ENCODE measurements at places on chromosomes 12 and 14.

DNA sequence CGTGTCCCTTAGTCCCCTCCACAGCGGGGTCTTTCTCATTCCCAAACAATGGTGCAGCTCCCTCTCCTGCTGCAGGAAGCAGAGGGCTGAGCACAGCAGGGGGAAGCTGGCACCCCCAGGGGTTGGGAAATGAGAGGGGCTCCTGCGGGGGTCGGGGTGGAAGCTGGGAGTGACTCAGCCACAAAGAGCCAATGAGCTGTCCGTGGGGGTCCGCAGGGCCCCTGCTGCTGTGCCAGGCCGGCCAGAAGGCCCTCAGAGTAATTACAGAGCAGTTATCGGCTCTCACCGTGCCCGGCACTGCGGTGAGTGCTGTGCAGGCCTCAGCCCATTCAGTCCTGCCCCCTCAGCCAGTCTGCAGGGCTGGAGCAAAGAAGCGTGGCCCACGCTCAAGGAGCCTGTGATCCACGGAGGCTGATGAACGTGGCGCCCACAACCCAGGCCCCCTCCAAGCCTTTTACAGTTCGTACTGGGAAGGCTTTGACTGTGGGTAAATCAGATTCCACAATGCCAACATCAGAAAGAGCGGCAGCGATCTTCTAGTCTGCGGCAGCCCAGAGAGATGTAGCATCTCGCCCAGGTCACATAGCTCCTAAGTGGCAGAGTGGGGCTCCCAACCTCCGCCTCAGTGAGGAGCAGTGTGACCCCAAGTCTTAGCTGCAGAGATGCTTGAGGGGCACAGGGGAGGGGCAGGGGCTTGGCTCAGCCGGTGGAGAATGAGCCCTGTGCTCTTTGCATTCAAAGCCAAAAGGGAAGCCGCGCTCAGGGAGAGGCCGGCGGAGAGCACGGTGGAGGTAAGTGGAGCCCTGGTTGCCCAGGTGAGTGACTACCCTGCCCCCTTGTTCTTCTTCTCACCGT is 43.4 kb downstream of the SLC6A12 start:
- DNase-seq = no peak

GRCh38 chr14:51035611-51036192 is 59.2 kb downstream of the TRIM9 start:
- no peak for DNase-seq

DNA sequence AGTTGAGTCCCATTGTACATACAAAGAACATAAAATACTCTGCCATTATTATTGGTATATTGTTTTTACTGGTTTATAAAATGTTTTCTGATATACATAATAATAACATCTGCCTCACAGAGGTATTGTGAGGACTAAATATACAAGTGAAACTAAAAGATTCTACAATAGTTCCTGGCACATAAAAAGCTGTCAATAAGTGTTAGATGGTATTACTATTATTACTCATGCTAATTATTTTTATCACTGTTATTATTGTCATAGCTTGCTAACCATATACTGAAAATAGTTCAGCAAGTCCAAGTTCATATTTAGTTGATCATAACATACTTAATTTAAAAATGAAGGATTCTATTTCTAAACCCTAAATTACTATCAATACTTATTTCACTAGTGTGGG is 34.4 kb downstream of the BTG1 start:
- DNase-seq = no peak

- no peak for DNase-seq
Observed at GRCh38 chr12:65655074-65655493, 169.2 kb upstream of the HMGA2 start.

All from right renal pelvis (tissue), 4 donors.